Activated T-helper 9 cell treated with anti-CD3 and anti-CD28 coated beads, Interleukin-2, amount 50 U/mL, for 16 hours (primary cell): ENCODE measurements at places on chromosomes 11 and 22.

DNA sequence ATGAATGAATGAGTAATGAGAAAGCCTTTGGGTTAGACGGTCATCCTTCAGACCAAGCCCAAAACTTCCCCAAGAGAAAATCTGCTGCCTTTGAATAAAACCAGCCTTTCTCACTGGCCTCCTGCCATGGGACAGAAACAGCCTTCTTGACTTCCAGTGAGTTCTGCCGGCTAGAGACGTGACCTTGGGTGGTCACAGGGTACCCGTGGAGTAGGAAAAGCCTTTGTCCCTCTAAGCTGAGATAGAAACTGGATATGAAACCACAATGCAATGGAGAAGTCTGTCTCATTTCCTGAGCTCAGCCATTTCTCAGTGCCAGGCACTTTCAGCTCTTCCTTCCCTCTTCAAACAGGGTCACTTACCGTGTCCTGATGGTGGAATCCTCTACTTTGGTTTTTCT lies 21.2 kb upstream of the YWHAH start:
- no peak for DNase-seq

DNA sequence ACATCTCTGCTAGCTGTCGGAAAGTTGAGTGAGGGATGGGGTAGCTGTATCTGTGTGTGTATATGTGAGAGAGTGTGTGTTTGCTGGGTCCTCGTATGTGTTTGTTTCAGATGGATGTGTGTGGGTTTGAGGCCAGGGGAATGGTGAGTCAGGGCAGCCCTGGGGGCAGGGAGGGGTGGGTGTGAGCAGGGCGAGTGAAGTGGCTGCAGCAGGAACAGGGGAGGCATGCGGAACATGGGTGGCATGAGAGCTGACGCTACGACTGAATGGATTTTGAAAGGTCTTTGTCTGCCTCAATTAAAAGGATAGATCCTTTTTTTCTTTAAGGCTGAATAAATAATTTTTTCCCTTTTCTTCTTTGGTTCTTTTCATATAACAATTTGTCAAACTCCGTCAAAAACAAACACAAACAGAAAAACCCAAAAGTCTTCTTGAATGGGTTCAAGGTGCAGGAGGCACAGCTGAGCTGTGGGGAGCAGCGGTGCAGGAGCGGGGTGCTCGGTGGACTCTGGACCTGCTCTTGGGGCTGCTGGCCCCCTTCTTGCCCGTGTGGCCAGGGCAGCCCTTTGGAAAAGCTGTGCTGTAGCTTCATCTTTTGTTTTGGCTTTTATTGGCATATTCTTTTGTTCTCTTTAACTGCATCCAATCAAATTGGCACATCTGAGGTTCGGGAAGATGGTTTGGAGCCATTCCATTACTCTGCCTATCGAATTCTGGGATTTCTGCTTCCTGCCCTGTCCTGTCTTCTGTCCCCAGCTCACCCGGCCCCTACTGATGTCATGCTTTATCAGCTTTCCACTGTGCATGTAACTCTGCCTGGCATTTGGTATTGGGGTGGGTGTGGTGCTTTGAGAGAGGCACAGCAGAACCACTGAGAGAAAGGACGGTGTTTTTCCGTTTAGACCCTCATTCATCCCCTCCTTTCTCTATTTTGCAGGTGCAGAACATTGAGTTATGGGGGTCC lies 80.1 kb downstream of the ADAMTS15 start:
- no peak for DNase-seq

GRCh38 chr22:28025866-28026575 lies 107.0 kb upstream of the PITPNB start:
- no peak for DNase-seq

DNA sequence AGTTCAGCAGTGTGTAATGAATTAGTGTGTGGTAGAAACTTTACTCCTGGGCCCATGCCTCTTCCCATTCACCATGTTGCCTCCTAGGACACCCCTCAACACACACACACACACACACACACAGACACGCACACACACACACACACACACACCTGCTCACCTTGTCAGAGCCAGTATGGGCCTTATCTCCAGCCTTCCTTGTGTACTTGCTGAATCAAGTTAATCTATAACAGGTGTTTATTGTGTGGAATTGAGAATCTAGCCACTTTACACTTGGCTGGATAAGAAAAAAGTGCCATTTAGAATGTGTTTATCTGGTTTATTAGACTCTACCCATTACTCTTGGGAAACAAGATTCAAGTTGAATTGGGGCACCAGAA lies 14.5 kb upstream of the ZDHHC13 start:
- no peak for DNase-seq

GRCh38 chr11:119329320-119329719 lies 5.0 kb upstream of the RNF26 start:
- no peak for DNase-seq

- DNase-seq, result no peak
Observed at GRCh38 chr22:29907753-29908515, 25.0 kb downstream of the MTMR3 start.

DNA sequence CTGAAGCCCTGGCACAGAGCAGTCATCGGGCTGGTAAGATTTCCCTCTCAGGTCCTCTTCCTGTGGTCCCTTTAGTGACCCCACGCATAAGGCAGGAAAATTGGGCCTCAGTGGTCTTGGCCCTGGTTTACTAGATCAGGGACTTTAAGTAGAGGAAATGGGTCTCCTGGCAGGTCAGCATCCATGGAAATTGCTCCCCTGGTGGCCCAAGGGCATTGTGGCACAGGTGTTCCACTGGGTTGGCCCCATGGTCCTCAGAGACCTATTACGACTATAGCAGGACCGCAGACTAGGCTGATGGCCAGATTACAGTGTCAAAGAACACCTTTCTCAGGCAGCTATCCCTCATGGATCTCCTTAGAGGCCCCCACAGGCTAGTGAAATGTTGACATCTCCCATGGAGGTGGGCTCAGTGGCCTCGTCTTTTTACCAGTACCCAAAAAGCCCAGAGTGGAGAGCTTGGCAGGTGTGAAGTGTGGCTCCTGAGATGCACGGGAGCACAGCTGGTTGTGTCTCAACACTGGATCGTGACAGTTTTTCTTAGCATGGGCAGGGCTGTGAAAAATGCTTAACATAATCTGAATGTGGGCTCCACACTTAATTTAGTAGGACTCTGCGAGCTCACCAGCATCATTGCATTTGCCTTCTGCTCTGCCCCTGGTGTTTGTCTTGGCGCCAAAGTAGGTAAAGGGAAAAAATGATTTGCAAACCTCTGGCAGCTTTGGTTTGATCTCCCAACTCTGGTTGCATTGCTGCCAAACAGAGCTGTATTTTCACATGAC lies 74.2 kb downstream of the ZBTB16 start:
- no peak for DNase-seq

GRCh38 chr11:15616130-15617105 lies 501.7 kb downstream of the INSC start:
- no peak for DNase-seq

DNA sequence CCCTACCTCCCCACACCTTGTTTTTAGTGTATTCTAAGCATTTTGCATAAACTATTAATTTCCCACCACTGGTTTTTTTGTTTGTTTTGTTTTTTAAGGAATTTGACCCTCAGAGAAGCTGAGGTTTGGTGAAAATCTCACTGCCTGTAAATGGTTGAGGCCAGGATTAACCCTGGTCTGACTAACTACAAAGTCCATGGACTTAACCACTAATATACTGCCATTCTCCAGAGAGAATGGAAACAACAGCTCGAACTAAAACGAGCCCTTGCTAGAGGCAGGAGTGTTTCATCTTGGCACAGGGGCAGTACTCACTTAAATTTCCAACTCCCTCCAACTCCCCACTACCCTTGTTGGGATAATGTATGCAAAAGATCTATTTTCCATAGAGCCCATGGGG lies 3.0 kb downstream of the CTNND1 start:
- DNase-seq, result no peak

DNA sequence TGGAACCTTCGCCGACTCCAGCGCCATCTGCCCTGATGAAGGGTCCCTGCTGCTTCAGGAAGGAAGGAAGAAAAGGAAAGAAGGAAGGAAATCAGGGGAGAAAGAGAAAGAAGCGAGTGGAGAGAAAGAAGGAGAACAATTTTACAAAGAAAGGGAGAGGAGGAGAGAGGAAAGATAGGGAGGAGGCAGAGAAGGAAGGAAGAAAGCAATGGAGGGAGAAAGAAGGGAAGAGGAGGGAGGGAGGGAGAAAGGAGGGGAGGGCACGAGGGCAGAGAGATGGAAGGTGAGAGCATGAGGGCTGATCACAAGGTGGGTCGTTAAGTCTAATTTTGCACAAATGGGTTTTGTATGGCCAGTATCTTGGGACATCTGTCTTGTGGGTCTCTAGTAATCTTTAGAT lies 39.2 kb downstream of the PARVA start:
- DNase-seq, result no peak

- no peak for DNase-seq
Observed at GRCh38 chr11:11512929-11513328, 108.9 kb downstream of the GALNT18 start.

DNA sequence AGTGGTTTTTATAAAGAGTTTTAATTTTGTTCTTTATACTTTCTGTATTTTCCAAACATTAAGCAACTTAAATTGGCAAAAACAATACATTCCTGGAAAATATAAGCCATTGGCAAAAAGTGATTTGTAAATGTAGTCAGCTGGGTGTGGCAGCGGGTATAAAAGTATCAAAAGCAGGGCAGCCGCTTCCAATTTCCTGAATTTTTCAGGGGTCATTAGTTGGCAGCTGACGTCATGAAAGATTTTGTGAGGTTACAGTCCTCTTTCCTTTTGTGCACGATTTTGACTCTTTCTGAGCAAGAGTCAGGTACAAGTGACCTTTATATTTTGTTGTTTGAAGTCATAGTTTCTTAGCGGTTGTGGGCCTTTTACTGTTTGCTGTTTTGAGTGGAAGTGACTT lies at the start of gene OOSP3:
TSS of gene OOSP3 (plus strand) at position 208 of the 400 bp plus-strand sequence. CDS start at position 235, 27 bp downstream.
- DNase-seq, result no peak

DNA sequence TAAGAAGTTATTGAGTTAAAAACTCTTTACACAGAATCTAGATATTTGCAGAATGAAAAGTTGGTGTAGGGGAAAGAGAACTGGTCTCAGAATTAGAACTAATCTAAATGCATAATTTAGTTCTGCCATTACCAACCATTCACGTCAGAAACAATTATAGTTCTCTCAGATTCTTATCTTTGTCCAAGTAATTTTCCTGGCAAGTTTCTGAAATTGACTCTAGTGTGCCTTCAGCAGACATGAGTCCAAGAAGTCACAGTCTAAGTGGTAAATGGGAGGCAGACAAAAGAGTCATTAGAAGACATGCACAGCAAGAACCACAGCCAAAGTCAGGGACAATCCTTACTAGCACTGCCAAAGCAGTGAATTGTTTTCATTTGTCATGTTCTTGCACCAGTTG lies 1870.1 kb downstream of the LRRC4C start:
- DNase-seq, result no peak

GRCh38 chr11:72191961-72192381 lies at the start of gene FOLR1:
Gene FOLR1 (plus strand): TSS chr11:72192140. CDS start chr11:72192174, 34 bp downstream.
- no peak for DNase-seq

- DNase-seq, result no peak
Observed at GRCh38 chr11:91866642-91867041, 358.0 kb upstream of the FAT3 start.
